Dermis microvascular lymphatic vessel endothelial cell (primary cell): ENCODE measurements at places on chromosomes 3 and 15. TPM values are rescaled to one million over a fixed set of nuclear protein-coding genes. Genes with fewer than 3 reads are reported as not detected.

DNA sequence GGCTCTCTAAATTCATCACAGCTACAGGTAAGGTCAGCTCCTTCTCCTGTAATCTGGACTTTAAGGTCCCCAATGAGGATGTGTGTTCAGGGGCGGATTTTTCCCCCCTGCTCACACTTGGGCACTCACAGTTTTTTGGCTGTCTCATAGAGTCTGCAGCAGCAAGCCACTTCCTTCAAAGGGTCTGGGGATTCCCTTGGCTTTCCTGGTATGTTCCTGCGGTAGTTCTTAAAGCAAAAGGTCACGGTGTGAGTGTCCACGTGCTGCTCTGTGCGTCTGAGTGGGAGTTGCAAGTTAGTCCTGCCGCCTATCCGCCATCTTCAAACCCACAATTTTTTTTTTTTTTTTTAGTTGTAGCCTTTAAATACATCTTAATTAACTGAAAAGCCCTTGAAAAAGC, 15.4 kb upstream of the CFAP20DC start:
- DNase-seq, result no peak

DNA sequence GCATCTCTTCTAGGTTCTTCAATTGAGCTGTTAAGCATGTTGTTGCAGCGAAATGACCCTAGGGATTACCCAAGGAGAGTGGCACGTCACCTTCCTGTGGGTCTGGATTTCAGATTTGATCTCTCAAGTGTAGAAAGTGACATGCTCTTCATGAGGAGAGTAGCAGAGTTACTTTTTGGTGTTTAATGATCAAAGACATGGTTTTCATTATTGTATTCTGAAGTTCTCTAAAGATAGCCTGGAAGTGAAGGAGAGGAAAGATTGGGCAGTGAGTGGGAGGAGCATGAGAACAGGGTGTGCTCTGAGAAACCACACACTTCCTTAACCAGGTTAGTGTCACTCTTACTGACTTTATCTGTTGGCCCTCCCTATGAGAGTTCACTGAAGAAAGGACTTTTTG, 153.6 kb downstream of the AKAP13 start:
- DNase-seq, result no peak

- DNase-seq, result no peak
Observed at GRCh38 chr15:46366360-46367007, 731.7 kb downstream of the SQOR start.

DNA sequence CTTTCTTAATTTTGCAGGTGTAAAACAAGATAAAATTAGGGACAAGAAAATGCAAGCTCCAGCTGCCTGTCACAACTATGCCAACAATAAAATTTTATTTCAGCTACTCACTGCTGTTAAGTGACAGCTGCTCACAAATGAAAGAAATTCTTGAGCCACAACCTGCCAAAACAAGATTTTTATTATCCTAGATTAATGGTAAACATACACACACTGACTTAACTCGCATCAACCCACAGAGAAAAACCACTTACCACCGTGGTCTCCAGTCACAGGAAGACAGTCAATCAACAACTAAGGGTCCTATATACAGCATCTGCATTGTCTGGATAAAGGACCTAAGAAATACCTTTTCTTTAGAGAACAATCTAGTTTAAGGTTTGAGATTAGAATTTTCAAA, 31.3 kb downstream of the EFL1 start:
- DNase-seq, result no peak

- no peak for DNase-seq
Observed at GRCh38 chr3:143252931-143253330, 133.4 kb downstream of the CHST2 start.

- no peak for DNase-seq
Observed at GRCh38 chr3:99716463-99716995, 78.1 kb downstream of the COL8A1 start.

GRCh38 chr3:164657631-164658030, 420.7 kb downstream of the SI start:
- DNase-seq, result no peak

DNA sequence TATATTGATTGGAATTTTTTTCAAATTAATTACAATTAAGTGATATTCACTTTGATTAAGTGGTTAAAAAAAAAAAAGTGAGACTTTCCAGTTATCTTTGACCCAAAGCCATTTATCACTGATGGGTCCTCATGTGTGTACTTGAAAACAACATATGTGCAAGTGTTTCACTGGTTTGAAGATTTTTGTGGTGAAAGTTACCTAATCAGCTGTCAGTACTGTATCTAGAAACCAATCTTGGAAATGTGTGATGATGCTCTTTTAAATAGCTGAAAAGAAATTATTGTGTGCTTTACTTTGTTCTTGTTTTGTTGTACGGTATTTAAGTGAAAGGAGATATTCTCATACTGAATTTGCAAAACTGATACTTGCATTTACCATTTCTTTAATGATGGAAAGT, 11.6 kb upstream of the XCR1 start:
- DNase-seq, result no peak

Gene HTR3C
- under 0.01 TPM in 1 of 2 replicates, not detected in the other for total RNA-seq

Gene MCF2L2
- 0.25 and 0.26 TPM in 2 replicates for total RNA-seq

Gene CPN2
- total RNA-seq, result not detected in 2 replicates

Gene CYP19A1
- total RNA-seq, result not detected in 2 replicates

Gene DLL4
- total RNA-seq, result 76.5 and 79.2 TPM in 2 replicates
